Umbilical cord (tissue), 2 donors: ENCODE measurements at places on chromosomes 12 and 14. TPM values are rescaled to one million over a fixed set of nuclear protein-coding genes. Genes with fewer than 3 reads are reported as not detected.

DNA sequence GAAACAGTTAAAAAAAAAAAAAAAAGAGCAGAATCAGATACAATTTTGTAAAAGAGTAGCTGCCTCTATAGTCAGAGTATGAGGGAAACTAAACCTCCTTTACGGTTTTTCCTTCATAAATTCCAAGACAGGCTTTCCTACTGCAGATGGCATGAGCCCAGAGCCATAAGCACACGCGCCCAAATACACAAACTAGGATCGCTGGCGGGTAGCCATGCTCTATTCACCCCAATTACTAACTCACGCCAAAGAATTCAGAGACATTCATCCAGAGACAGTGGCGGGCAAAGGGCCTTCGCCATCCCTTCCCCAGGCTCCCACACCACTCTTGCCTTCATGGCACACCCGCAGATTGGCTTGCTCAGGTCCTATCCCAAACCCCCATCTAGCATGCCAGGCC, 48.2 kb downstream of the MOK start:
- no peak for DNase-seq

GRCh38 chr12:52820521-52820920, 6.6 kb upstream of the KRT4 start:
- no peak for DNase-seq

- no peak for DNase-seq
Measured at GRCh38 chr12:42892702-42893551, 303.4 kb upstream of the PRICKLE1 start.

DNA sequence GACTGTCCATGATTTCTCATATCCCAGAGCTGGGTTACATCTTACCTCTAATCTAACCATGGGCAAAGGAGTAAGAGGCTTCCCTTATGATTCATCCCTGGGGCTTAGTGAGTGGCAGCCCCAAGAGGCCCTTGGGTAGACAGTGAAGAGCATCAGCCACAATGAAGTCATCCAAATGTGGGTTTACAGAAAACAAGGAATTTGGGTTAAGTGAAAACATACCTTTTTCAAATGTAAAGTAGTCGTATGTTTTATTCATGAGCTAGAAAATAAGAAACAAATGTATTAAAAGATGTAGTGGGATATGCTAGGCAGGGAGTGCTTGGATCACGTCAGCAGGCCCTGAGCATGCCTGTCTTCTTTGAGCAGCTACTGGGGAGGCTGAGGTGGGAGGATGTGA, 54.0 kb upstream of the ELK3 start:
- DNase-seq: peak; percentile 55

- DNase-seq: peak; percentile 76
Measured at GRCh38 chr12:4215229-4216186, 58.1 kb upstream of the CCND2 start.

GRCh38 chr12:132481345-132481744, 8.6 kb upstream of the FBRSL1 start:
- DNase-seq: no peak

GRCh38 chr14:97978341-97978740, 1181.2 kb downstream of the VRK1 start:
- peak; percentile 83 for DNase-seq

DNA sequence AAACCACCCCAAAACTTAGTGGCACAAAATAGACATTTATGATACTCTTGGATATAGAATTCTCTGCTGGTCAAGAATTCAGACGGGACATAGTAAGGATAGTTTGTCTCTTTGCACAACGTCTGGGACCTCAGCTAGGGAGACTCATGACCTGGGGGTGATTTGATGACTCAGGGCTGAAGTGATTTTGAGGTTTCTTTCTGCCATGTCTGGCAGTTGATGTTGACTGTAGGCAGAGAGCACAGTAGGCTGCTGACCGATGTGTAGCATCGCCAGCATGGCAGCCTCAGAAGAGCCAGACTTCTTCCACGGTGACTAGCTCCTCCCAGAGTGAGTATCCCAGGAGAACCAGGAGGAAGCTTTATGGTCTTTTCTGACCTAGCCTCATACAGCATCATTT, 88.9 kb upstream of the FRMD6 start:
- DNase-seq: no peak

- DNase-seq: peak; percentile 46
Measured at GRCh38 chr12:53975064-53975471, 314 bp upstream of the HOTAIR start.

DNA sequence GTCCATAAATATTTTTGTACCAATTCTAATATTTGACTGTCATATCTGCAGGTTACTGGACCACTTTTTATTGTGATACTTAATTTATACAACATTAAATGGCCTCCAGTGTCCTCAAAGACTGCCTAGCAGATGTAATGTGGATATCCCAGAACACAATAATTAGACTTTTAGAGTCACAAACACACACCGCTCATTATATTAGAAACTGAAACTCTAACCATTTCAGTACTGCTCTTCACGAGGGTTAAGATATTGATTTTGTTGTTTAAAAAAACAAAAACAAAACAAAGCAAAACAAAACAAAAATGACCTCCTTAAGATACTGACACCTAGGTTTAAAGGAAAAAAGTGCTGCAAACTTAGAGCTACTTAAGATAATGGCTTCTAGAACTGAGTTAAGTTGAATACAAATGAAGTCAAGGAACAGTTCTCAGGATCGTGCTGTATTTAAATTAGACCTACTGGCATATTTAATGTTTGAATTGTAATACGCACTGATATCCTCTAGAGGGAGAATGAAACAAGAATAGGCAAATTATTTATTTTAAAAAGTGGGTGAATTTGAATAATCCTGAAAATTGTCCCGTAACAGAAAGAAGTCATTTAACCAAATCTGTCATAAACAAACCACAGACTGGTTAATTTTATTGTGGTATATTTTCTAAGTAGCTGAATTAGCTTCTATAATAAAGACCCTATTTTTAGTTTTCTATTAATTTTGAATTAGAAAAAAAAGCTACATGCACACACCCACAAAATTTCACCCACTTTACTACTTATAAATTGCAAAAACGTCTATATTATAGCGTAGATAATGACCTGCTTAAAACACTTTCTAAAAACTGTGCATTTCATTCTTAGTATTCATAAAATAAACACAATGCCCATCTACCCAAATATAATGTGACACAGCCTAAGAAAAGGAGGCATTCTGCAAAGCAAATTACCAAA, 395.2 kb upstream of the DCN start:
- DNase-seq: peak; percentile 27

DNA sequence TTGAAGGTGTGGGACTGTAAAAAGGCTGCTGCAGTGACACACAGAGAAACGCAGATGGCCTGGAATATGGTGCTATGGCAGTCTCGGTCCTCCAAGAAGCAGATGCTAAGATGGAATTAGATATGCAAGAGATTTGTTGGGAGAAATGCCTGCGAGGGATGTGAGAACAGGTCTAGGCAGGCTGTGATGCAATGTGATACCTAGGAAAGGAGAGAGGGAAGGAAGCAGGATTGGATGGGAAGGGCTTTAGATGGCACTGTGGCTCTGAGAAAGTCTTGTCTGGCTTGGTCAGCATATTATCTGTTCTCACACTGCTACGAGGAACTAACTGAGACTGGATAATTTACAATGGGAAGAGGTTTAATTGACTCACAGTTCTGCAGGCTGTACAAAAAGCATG, 374.4 kb downstream of the BCAT1 start:
- DNase-seq: no peak

Gene GSG1
- total RNA-seq: 1.2 TPM

Gene TMED8
- 7.9 TPM for total RNA-seq

Gene CYP27B1
- not detected for total RNA-seq

Gene LBHD2
- total RNA-seq: not detected

Gene TPH2
- total RNA-seq: 3.9 TPM

Gene FBXO21
- 42.4 TPM for total RNA-seq

Gene MMP19
- total RNA-seq: 16.1 TPM

Gene CLEC2B
- 7.0 TPM for total RNA-seq

Gene MMP17
- not detected for total RNA-seq

Gene KCNC2
- total RNA-seq: 4.1 TPM

Gene ABCC9
- 37.1 TPM for total RNA-seq
